Stimulated activated effector memory CD8-positive, alpha-beta T cell treated with anti-CD3 and anti-CD28 coated beads, Interleukin-12 subunit alpha, Interleukin-12 subunit beta, amount 100 ng/mL, for 72 hours (primary cell): ENCODE measurements at places on chromosomes 12 and 14.

GRCh38 chr14:28243600-28243999 lies 523.0 kb upstream of the FOXG1 start:
- DNase-seq: no peak

- DNase-seq: no peak
Observed at GRCh38 chr12:79373896-79374499, 316.8 kb downstream of the PAWR start.

- no peak for DNase-seq
Observed at GRCh38 chr14:101563352-101563653, 2.0 kb downstream of the DIO3 start.

GRCh38 chr12:52032446-52032803 lies 18.8 kb upstream of the NR4A1 start:
- no peak for DNase-seq

DNA sequence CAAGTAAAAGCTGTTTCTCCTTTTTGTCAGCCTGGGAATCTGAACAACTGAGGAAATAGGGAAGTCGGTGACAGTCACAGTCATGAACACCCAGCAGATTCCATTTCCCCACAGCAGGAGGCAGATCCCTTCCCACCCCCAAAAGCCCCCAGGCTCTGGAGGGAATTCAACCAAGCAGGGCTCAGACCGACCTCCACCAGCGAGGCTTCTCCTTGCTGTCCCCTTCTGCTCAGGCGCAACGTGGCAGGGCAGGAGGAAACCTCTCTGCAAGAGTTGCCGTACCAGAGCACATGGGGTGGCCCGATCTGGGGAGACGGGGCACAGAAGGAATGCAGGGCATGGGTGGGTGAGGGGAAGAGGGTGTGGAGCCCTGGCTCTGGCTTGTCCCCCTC lies 319 bp downstream of the GALNT6 start:
- DNase-seq: peak; percentile 65

DNA sequence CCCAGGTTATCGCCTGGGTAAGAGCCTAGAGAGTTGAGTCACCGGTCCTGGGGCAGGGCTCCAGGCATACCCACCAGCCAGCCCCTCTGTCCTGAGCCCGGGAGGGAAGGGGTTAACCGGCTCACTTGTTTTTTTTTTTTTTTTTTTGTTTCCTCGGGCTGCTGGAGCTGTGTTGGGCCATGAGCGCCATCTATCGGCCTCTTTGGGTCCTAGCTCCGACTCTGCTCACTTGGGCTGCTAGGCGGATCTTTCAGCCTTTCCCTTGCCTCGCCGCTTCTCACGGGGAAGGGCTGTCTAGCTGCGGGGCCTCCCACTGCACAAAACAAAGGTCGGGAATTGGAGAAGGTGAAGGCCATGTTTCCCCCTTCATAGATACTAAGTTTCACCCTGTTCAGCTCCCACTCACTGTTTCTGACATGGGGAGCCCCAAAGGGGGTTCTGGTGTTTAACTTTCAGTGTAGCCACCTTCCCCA lies 2.8 kb upstream of the SMUG1 start:
- peak; percentile 62 for DNase-seq

DNA sequence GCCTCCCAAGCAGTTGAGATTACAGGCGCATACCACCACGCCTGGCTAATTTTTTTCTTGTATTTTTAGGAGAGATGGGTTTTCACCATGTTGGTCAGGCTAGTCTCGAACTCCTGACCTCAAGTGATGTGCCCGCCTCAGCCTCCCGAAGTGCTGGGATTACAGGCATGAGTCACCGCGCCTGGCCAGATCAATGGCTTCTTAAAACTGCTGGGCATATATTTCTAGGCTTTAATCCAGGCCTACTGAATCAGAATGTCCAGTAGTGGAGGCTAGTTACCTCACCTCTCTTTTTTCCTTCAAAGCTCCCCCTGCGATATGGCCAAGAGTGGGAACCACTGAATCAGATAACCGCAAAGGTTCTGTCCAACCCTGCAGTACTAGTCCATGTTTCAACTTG lies 17.1 kb downstream of the POU6F1 start:
- no peak for DNase-seq

DNA sequence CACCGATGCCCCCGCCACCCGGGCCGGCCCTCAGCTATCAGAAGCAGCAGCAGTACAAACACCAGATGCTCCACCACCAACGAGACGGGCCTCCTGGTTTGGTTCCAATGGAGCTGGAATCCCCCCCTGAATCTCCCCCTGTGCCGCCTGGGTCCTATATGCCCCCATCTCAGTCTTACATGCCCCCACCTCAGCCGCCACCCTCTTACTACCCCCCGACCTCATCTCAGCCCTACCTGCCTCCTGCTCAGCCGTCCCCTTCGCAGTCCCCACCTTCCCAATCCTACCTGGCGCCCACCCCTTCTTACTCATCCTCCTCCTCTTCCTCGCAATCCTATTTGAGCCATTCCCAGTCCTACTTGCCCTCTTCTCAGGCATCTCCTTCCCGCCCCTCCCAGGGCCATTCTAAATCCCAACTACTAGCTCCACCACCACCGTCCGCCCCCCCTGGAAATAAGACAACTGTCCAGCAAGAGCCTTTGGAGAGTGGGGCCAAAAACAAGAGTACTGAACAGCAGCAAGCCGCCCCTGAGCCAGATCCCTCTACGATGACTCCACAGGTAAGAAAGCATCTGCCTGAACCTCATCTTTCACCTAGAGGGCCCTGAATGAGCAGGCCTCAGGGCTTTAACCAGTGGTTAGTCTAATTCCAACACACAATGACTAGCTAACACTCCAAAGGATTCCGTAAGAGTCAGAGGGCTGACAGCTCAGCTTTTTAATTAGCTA lies 851 bp downstream of the YLPM1 start:
- DNase-seq: no peak

DNA sequence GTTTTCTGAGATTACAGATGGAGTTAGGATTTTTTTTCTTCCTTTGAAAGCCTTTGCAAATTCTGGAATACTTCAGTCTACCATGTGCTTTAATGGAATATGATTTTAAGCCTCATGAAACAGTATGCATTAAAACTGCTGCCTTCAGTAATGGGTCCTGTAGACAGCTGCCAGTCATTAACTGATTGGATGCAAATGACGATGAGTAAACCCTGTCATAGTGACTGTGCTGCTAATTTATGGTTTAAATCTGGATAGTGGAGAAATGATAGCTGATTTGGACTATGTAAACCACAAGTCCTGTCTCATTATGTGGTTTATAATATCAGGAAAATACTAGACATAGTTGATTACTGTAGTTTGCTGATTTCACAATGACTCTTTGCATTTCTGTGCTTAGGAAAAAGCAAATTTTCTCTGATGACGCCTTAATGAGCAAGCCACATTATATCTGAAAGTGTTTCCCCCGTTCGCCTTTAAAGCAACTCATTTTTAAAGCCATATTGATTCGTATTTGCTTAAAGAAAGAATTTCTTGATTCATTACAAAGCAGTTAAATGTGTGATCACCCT lies 217.6 kb downstream of the TMTC2 start:
- DNase-seq: no peak

- no peak for DNase-seq
Observed at GRCh38 chr12:124445121-124445718, 122.2 kb downstream of the NCOR2 start.

- no peak for DNase-seq
Observed at GRCh38 chr12:38886064-38886463, 19.3 kb downstream of the CPNE8 start.

GRCh38 chr14:59306775-59307174 lies 118.3 kb downstream of the DAAM1 start:
- DNase-seq: no peak

GRCh38 chr14:54197369-54197768 lies 199.4 kb upstream of the CDKN3 start:
- DNase-seq: no peak

GRCh38 chr14:95660651-95661515 lies 25.3 kb upstream of the TCL1B start:
- DNase-seq: no peak

DNA sequence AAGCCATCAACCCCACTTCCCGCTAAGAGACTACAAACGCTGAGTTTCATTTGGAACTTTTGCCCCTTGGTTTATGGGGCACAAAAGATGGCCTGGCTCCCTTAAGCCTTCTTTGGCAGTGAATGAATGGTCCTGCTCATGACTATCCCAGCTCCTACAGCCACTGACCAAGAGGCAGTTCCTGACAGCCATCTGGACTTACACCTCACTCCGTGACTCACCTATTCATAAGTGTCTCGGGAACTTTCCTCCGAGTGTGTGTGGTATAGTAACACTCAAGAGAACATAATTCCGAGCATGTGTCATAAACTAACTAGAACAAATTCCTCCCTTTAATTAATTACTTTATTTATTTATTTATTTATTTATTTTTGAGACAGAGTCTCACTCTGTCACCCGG lies 51.9 kb upstream of the NUDT4 start:
- no peak for DNase-seq

GRCh38 chr12:112107306-112108201 lies 1.0 kb downstream of the NAA25 start:
- DNase-seq: no peak

GRCh38 chr14:91893007-91893406 lies 25.7 kb upstream of the TC2N start:
- DNase-seq: no peak

DNA sequence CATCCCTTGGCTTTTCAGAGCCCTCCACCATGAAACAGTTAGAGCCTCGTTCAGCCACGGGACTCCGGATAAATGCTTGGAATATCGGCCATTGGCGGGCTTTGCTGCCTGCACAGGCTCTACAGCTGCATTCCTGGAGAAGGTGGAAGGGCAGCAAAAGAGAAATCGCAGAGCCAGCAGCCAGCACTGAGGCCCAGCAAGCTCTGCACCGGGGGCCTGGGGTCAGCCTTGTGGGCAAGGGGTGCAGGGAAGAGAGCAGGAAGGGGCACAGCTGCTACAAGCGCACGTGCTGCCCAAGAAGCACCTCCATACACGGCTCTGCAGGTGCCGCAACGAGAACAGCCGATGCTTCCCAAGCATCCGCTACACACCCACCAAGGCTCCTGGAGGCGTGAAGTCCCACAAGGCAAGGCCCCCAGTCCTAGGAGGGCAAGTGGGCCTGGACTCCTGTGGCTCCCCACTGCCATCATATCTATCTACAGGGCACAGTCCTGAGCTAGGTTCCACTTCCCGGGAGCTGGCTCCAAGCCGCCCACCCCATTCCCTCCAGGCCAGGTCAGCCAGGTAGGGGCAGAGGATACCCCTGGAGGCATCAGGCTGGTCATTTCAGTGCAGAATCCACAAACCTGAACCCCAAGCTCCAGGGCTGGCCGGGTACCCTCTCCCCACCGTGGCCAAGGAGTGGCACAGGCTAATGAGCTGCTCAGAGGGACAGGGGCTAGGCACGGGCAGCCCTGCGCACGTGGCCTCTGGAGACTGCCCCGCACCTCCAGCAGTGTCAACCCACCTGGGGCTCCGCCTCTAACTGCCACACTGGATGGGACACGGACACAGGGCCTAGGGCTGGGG lies 40.2 kb downstream of the CCNK start:
- no peak for DNase-seq

- peak; percentile 90 for DNase-seq
Observed at GRCh38 chr12:111434680-111435338, 29.1 kb downstream of the SH2B3 start.

GRCh38 chr12:117680312-117680711 lies 288.5 kb downstream of the KSR2 start:
- no peak for DNase-seq

DNA sequence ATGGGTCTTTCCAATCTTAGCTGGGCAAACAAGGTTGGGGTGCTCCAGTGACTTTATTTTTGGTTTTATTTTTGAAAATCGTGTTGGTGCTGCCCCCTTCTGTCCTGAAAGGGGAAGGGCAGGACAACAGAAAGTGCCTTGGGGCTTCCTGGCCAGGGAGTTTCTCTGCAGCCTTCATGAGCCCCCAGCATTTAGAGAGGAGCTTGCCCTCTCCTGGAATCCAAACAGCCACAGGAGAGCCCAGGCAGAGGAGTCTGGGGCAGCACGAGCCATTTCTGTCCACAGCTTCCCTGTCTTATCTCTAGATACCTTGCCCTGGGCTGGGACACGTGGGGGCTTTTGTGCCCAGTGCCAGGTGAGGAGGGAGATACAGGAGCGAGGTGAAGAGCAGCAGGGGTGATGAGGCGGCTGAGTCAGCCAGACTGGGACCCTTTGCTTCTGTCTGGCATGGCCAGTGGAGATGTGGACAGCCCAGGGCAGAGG lies 4.4 kb upstream of the C1RL start:
- peak; percentile 25 for DNase-seq

DNA sequence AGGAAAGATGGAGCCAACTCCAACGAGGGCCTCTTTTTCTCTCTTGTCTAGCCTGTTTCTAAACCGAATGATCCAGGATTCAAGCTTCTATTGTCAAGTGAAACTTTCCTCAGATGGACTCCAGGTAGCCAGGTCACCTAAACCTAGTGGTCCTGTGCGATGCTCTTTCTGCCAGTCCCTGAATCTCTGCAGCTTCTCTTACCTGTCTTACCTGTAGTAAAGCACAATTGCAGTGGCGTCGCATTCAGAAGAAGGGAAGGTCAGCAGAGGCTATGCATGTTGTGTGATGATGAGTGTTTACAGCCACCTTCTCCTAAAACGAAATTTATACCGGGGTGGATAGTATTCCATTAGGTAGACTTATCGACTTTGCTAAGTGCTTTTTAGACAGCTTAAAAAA lies 47.4 kb upstream of the TRAF3 start:
- DNase-seq: no peak

DNA sequence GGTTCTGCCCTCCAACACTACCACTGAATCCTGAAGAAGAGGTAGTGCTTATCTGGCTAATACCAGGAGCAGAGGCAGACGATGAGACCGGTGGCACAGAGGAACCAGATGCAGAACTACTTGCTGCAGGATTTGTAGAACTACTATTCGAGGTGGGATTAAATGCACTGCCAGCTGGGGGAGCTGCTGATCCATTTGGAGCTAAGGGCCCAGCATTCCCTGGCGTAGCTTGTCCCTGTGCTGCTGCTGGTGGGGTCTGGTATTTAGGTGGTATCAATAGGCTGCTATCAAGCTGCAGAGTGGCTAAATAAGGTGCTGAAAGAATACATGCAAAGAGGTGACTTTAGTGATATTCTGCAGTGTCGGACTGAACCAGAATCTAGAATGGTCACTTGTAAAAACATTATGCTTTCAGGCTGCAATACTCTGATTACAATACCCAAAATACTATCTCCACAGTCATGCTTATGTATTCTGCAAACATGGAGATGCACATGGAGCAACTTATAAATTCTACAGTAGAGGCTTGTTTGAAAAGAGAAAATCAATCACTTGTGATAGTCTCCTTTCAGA lies 294.2 kb downstream of the MED13L start:
- no peak for DNase-seq

GRCh38 chr14:96122496-96122895 lies 82.1 kb upstream of the BDKRB2 start:
- no peak for DNase-seq

- no peak for DNase-seq
Observed at GRCh38 chr12:95484524-95484923, 10.6 kb downstream of the METAP2 start.
